Psoas muscle (tissue), 8 donors: ENCODE measurements at places on chromosomes 5 and 9.

DNA sequence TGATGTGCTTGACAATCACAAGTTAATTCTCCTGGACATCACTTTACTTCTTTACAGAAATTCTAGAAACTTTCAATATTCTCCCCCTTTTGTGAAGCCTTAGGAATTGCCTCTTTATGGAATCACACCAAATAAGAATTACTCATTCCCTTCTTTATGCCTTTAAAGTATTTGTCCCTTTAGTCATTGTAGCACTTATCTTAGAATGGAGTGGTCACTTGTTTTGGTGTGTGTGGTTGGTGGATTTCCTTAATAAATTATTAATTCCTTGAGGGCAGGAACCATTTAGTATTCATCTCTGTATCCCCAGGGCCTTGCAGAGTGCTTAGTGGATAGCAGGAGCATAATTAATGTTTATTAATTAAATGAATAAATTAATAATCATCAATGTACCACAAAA lies 307.0 kb downstream of the ARRDC3 start:
- no peak for DNase-seq

- DNase-seq, result no peak
Observed at GRCh38 chr5:179432547-179432946, 87.3 kb upstream of the ADAMTS2 start.

DNA sequence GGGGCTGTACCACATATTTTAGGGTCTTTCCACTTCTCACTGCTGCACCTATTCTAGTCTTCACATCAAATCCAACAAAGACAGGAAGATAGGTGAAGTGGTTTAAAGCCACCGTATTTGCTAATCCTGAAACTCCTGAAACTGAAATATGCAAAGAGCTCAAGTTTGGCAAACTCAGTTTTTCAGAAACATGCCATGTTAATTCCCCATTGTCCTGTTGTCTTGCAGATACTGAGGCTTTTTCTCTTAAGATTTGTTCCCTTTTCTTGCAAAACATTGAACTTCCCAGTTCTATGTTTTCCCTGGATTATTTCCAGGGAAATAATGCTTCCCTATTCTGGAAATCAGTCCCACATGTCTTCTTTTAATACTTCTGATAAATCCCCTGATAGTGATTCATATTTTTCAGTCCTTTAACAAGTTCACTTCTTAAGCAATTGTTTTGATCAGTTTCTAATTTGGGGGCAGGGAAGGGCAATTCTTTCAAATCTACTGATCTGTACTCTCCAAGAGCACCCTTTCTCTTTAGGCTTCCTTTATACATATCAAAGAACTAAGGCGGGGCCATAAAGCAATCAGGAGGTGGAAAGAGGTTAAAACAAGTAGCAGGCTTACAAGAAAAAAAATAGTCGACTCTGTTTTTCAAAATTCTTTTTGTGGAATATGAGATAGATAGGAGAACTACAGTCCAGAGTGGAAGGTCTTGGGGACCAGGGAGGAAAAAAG lies 648.5 kb downstream of the BNC2 start:
- DNase-seq, result no peak

DNA sequence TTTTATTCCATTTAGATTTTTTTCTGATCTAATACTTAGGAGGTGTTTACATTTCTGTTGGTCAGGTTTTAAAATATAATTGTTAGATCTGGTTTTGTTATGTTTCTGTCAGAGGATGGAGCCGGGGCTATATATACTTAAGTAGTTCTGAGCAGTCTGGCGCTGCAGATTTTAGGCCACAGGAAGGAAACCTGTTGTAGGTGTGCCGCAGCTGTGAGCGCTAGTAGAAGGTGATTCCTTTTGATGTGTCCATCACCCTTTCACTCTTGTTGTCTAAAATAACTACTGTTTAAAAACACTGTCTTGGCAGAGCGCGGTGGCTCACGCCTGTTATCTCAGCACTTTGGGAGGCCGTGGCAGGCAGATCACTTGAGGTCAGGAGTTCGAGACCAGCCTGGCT lies 17.0 kb downstream of the ZBTB34 start:
- DNase-seq, result no peak

GRCh38 chr5:181149806-181150733 lies 2.7 kb downstream of the OR2V2 start:
- DNase-seq, result no peak

DNA sequence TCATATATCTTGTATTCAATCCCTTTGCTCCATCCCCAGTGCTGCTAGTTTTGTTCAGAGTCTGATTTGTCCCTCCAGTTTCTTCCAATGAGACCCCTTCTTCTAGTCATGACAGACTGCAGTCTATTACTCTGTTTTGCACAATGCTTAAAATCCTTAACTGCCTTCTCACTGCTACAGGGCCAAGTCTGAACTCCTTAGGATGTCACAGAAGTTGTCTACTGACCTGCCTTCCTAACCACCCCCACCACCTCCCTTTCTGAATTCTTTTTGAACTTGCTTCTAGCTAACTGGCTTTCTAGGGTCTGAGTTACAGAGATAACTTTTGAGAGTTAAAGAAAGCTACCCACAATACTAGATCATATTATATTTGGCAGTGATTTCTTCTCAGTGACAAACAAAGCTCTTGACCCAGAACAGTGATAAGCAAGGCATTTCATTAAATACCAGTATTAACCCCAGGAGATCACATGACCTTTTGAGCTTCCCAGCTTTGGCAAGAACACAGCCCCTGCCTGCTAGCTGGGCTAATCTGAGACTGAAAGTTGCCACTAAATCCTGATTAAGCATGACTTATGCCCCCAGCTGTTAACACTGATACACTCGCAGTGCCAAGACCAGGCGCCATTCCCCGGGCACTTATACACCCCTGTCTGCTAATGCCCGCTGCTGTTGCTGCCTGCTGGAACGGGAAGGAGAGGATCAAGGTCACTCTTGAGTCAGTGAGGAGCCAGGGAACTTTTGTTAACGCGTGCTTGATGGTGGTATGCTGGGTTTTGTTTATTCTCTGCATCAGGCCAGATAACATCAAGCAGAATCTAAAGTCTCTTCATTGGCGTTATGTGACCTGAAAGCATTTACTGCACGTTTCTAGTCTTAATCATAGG lies 36.4 kb upstream of the ADAMTSL1 start:
- peak; percentile 18 for DNase-seq

DNA sequence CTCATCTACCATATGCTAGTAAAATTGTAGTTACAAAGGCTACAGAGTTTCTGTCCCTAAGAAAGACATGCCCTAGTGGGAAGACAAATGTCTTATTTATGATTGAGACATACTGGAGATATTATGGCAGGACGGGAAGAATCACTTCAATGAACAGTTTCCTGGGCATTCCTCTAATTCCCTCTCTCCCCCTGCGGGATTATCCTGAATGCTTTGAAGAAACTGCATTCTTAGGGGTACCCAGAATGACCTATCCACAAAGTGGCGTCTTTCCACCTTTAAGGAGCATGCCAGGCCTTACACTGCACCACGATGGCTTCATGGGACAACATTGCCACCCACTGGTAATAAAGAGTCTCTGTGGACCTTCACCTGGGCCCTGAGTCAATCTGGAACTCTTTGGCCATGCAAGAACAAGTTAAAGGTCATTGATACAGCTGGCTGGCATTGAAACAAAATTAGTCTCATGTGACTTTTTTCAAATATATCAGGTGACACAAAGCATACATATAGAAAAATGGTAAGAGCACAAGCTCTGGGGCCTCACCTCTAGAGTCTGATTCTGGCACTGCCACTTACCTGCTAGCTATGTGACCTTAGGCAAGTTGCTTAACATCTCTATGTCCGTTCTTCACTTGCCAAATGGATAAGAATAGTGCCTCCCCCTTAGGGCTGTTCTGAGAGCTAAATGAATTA lies 32.0 kb downstream of the ANKRD55 start:
- peak; percentile 27 for DNase-seq

GRCh38 chr9:70392850-70393249 lies 21.6 kb downstream of the KLF9 start:
- no peak for DNase-seq

GRCh38 chr9:129131300-129132145 lies 20.3 kb downstream of the PTPA start:
- DNase-seq, result peak; percentile 77

- no peak for DNase-seq
Observed at GRCh38 chr5:159041444-159042198, 58.1 kb downstream of the EBF1 start.

DNA sequence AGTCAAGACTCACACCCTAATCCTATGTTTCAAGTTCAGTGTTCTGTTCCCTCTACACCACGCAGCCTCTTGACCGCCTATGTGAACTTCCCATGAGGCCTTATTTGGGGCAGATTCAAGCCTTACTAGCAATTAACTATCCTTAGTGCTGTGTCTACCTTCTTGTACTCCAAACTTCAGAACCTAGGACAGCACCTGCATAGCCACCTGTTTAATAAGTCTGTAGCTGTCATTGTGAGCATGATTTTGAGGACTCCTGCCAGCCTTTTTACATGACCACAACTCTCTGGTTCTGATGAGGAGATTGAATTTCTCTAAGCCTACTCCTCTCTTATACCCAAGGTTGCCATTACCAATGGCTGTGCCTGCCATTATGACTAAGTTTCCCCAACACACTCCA lies 50.8 kb upstream of the PCSK1 start:
- DNase-seq, result no peak

DNA sequence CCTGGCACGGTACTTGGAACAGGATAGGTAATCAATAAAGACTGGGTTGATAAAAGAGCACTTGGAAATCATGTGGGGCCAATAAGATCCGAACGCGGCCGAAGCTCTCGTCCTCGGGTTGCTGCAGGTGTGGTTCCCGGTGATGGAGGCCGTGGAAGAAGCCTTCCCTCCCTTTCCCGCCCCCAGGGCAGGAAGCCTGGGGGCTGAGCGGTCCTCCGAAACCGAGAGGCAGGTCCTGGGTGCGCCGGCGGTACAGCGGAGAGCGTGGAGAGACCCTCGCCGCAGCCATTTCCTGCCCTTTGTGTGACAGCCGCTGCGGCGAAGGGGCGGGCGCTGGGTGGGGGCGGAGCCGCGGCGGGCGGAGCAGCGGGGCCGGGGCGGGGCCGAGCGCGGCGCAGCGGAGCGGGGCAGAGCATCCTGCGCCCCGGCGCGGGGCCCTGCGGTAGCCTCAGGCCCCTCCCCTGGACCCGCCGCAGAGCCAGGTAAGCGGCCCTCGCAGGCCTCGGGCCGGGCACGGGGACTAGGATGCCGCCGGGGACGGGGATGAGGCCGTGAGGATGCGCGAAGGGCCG lies at the start of gene CYFIP2:
CYFIP2 (plus strand) TSS at position 410 of the 572 bp plus-strand sequence. CDS start 19,239 bp downstream, outside the sequence.
- DNase-seq, result peak; percentile 62

GRCh38 chr5:120083851-120084542 lies 380.1 kb upstream of the PRR16 start:
- no peak for DNase-seq

DNA sequence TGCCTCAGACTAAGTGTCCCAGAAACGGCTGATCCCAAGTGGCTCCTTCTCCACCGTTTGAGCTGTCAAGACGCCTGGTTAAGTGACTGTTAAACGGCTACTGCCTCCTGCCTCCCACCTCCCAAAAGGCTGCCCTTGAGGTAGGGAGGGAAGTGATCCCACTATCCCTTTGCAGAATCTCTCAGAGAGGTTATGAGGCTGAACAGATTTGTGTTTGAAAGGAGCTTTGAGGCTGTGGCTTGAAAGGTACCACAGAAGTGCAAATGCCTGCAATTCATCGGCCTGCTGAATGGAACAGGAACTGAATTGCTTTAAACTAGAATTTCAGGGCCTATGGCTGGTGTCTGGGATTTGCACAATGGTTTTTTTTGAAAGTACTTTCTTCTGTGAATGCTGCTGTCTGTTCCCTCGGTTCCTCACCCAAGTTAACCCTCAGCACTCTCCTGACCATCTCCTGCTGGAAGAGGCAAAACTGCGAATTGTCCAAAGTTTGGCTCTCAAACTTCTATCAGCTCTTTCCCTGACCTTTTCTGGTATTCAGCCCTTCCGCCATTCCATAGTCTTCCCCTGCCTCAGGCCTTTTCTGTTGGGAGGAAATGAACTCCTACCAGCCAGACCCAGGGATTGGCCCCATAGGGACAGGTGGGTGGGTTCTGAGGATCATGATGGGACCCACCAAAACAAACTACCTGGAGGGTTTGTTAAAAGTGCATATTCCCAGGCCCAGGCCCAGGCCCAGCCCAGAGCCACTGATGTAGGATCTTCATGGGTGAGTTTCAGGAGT lies 453.3 kb downstream of the KDM4C start:
- no peak for DNase-seq

GRCh38 chr5:174799121-174799520 lies 74.7 kb downstream of the MSX2 start:
- DNase-seq, result no peak

- DNase-seq, result no peak
Observed at GRCh38 chr5:133847886-133848285, 120.5 kb downstream of the C5orf15 start.
